Hippocampal formation (tissue), 2 donors: ENCODE measurements at places on chromosomes 4 and X.

- peak; percentile 15 for DNase-seq
Observed at GRCh38 chrX:111041018-111041462, 55.0 kb upstream of the PAK3 start.

DNA sequence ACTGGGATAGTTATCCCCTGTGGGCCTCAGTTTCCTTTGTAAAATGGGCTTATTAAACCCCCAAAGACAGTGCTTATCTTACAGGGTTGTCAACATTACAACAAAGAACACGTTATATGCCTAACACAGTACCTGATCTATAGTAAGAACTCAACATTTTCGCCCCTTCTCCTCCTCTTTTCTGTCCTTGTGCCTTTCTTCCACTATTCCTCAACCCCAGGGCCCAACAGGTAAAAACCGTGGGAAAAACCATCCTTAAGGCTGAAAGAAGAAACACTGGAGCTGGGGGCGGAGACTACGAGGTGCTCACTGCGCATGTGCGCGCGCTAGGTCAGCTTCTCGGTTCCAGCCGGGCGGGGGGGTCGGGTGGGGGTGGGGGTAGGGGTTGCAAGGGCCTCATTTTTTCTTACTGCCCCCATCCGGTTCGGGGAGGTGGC is 426 bp upstream of the XIAP start:
- DNase-seq: peak; percentile 34

GRCh38 chrX:69305333-69306062 is 140.2 kb upstream of the PJA1 start:
- peak; percentile 5 for DNase-seq

DNA sequence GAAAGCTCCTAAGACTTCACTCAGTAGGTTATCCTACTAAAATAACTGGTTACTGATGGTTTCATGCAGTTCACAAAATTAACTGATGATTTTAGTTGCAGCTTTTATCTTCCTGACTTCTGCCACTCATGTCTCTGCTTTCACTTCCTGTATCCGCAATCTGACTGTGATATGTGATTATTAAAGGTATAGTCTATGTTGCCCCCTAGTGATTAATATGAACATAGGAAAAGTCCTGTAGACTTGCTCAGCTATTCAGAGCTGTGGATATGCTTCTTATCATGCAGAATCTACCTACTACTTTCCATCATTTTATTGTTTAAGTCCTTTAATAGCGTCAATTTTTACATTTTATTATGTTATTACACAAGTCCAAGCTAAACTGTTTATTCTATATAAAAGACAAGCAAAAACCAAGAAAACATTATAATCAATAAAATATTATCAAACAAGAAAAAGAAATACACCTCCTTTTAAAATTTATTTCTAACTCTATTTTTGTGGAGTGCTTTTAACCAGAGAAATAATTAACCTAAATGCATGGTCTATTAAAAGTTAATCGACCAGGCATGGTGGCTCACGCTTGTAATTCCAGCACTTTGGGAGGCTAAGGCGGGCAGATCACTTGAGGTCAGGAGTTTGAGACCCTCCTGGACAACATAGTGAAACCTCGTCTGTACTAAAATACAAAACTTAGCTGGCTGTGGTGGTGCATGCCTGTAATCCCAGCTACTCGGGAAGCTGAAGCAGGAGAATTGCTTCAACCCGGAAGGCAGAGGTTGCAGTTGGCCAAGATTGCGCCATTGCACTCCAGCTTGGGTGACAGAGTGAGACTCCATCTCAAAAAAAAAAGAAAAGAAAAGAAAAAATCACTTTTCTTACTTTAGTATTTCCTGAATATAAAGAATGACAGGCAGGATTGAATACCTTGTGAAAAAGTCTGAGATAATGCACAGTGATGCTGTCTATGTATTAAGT is 40.4 kb upstream of the TLR2 start:
- DNase-seq: no peak

DNA sequence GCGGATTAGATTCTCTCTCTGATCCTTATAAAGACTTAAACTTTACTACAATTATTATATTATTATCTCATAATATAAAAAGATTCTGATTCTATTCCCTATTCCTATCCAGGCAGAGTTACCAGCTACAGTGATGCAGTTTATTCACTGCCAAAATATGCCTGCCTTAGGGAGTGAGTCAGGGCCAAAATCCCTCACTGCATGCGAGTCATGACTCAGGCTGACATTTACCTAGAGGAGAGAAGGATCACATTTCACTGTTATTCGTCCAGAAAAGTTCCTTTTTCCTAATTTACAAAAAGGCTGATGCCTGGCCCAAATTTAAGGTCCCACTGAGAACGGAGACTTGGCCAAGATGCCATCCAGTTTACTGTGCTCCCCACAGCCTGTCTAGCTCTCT is 168.5 kb upstream of the LDB2 start:
- DNase-seq: no peak

- DNase-seq: peak; percentile 36
Observed at GRCh38 chr4:11480683-11481082, 52.0 kb upstream of the HS3ST1 start.

- DNase-seq: no peak
Observed at GRCh38 chr4:69120870-69121269, 24.6 kb downstream of the UGT2B7 start.

- DNase-seq: no peak
Observed at GRCh38 chrX:68428431-68428830, 4.9 kb downstream of the OPHN1 start.

GRCh38 chr4:2101346-2102044 is 42.4 kb downstream of the NAT8L start:
- DNase-seq: no peak

- DNase-seq: no peak
Observed at GRCh38 chr4:44701037-44701436, 22.8 kb downstream of the GUF1 start.

DNA sequence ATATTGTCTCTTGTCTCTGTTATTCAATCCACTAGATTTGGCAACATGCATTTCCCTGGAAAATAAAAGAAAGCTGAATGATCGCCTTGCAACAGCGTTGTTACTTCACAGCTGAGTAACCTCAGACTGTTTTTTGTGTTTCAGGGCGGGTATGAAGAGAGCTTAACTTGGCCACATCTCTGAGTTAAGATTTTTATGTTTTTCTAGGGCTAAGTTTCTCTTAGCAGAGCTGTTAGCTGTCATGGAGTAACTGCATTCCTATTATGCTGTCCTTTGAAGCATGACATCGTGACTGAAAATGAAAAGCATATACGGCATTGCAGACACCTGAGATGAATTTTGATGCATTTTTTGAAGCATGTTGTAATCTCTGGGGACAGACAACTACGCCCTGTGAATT is 1798.9 kb downstream of the PCDH7 start:
- DNase-seq: no peak

DNA sequence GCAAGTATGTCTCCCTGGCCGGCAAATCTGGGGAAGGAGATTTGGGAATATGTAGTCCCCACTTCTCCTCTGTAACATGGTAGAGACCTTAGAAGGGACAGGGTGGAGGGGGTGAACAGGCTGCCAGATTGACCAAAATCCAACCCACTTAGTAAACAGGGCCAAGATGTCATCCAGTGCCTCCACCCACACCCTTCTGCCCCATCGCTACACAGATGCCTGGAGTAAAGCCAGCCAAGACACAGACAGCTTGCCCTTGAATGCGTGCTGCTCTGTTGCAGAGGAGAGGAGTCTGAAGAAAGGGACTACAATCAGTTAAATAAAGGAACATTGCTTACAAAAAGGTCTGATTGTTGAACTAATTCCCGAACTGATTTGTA is 160.1 kb upstream of the LDB2 start:
- DNase-seq: no peak

DNA sequence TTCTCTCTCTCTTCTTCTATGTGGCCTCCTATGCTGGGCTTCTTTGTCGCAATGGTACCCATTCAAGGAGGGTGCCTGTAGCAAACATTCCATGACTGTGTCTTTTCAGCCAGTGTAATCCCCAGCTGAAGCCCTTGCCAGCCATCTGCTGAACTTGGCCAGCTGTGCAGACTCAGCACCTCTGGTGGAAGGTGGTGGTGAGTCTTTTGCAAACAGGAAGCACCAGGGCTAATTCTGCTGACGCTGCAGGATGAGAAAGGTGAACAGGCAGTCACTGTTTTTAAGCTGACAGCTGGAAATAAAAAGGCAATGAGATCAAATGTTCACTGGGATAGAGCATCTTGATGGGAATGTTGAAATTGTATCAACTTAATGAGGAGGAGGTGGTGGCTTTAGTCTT is 298.7 kb upstream of the CLNK start:
- DNase-seq: no peak

- no peak for DNase-seq
Observed at GRCh38 chr4:147596981-147597380, 20.2 kb upstream of the TMEM184C start.

DNA sequence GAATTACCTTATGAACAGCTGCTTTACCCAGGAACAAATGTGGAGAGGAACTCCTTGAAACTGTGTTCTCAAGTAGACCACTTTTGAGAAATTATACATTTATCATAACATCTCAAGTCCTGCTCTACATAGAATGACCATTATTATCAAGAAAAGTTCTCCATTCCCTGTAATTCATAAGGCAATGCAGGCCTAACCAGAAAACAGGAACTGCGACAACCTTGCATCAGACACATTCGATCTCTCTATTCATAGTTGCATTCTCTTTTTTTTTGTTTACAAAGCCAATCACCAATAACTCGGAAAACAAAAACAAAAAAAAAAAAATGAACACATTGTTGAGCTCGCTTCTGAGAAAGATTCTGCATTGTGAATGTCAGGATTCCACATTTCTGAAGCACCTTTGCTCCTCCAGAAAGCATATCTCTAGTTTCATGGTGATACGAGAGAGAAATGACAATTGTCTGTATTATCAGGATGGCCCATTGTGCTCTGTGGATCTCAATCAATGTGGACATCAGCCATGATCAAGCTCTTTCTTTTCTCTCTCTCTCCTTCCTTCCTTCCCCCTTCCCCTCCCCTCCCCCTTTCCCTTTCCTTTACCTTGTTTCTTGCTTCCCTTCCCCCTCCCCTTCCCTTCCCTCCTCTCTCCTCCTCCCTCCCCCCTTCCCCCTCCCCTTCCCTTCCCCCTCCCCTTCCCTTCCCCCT is 32.4 kb upstream of the CD99 start:
- no peak for DNase-seq

- no peak for DNase-seq
Observed at GRCh38 chr4:185730387-185730786, 81.6 kb downstream of the SORBS2 start.

- DNase-seq: no peak
Observed at GRCh38 chrX:40154250-40154852, 56.6 kb upstream of the BCOR start.

- DNase-seq: no peak
Observed at GRCh38 chr4:143403553-143403820, 66.8 kb downstream of the GAB1 start.

DNA sequence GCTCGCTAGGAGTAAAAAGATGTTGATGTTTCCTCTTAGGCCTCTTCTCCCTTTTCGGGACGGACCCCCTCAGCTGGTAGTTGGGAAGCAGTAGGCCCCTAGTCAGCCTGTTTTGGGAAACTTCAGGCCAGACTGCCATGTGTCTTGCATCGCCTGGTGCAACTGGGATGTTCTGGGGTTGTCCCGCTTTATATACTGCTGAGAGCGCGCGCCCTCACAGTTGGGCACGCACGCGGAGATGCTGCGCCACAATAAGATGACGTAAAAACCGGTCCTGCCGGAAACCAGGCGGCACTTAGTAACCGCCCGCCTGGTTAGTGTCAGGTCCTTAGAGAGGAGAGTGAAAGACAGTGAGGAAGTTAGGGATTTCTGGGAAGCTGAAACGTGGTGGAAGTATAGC is 231.3 kb upstream of the CT83 start:
- no peak for DNase-seq

DNA sequence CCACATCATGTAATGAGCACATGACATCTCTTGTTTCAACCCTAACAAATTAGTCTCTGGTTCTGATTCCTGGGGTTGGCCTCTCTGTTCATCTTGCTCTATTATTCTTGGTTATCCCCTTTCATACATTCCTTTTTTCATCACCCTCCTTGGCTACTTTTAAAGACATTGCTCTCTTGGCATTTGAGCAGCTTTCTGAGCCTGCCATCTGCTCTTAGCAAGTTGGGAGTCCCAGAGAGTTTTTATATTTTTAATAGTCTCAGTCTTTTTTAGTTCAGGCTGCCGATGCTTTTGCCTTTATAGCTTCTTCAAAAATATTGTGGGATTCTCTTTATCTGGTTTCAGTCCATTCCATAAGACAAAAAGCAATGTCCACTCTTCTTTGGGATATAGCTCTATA is 1270.9 kb downstream of the ADGRL3 start:
- DNase-seq: no peak

GRCh38 chrX:114599305-114599704 is 15.4 kb downstream of the HTR2C start:
- DNase-seq: no peak

DNA sequence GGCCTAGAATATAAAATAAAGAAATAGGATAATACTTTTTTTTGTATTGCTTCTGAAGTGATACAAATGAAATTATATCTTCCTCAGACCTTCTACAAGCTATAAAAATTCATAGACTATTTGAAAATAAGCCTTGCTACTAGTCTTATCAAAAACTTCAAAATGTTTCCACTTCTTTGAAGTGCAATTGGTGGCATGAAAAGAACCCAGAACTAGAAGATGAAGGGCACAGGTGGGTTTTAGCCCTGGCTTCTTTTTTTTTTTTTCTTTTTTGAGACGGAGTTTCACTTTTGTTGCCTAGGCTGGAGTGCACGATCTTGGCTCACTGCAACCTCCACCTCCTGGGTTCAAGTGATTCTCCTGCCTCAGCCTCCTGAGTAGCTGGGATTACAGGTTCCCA is 44.2 kb downstream of the GSX2 start:
- no peak for DNase-seq

DNA sequence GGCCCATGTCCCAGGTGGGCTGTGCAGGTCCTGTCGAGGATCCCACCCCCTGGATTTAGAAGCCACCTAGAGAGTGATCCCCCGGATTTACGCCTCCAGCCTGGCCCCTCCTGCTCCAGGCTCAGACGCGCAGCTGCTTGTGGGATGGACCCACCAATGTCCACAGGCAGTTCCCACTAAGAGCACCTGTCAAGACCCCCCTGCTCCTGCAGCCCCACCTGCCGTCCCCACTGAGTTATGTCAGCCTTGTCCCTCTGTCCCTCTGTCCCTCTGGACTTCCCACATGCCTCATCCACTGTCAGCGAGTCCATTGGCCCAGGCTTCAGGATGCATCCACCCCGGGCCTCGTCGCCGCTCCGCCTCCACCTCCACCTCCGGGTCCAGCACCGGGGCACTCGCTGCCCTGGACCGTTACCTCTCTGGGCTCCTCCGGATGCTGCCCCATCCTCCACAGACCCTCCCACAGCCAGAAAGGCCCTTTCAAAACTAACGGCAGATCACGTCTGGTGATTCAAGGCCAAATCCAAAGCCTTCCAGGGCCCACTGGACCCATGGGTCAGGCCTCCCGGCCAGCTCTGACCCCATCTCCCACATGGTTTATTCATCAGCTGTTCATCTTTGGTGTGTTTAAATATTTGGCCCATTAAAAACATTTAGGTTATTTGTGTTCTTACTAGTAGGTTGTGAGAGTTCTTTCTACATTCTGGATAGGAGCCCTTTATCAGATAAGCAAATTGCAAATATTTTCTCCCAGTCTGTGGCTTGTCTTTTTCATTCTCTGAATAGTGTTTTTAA is 28.3 kb downstream of the HTRA3 start:
- DNase-seq: no peak
